ENCODE measurements at places on chromosomes 6 and 20.

DNA sequence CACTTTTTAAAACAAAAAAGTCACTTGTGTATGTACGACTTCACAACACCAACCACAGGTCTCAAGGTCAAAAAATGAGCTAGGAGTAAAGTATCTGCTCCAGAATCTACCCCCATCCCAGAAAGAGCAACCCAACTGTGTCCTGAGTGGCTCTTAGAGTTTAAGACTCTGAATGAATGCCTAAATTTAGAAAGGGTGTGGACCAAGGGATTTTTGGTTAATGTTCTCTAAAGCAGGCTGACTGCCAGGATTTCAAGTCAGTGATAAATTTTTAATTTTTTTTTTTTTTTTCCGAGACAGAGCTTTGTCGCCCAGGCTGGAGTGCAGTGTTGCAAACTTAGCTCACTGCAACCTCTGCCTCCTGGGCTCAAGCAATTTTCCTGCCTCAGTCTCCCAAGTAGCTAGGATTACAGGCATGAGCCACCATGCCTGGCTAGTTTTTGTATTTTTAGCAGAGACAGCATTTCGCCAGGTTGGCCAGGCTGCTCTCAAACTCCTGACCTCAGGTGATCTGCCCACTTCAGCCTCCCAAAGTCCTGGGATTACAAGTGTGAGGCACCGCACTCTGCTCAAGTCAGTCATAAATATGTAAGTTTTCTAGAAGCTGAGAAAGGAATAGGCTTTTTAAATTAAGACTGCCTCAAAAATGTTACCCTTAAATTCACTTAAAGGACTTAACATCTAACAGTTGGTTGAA, 20.2 kb downstream of the STAU1 start:
- DNase-seq = no peak

DNA sequence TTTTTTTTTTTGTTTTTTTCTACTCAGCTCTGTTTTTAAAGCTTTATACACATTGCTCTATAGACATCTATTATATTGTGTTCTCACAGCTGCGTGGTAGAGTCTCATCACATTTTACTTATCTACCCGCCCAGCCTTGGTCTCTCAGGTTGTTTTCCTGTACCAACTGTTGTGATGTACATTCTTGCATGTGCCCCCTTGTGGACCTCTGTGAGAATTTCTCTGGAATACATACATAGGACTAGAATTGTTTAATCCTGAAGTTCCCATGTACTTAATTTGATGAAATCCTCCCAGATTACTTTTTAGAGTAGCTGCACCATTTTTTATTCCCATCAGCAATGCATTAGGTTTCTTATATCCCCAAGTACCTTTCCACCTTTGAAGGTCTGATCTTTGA, 40.4 kb upstream of the TINAG start:
- DNase-seq = peak; percentile 3

DNA sequence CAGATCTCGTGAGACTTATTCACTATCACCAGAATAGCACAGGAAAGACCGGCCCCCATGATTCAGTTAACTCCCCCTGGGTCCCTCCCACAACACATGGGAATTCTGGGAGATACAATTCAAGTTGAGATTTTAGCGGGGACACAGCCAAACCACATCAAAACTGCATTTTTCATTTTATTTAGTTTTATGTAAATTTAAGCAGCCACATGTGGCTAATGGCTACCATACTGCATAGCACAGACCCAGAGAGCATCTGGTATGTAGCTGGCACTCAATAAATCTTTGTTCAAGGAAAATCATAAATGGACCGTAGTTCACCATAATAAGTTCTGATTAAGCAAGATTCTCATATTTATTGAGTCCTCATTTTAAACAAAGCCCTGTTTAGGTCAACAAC, 15.3 kb downstream of the GFOD1 start:
- no peak for DNase-seq

GRCh38 chr20:835608-836045, 2.1 kb downstream of the FAM110A start:
- DNase-seq = peak; percentile 42

- no peak for DNase-seq
These were observed 104.2 kb upstream of the CNKSR3 start for GRCh38 chr6:154614641-154615040.

GRCh38 chr6:141437011-141437410, 695.7 kb upstream of the GJE1 start:
- DNase-seq = no peak
